SJSA1 (cell line): ENCODE measurements at places on chromosomes 7 and 10. TPM values are rescaled to one million over a fixed set of nuclear protein-coding genes. Genes with fewer than 3 reads are reported as not detected.
A peak's percentile ranks its signal among the peaks of the same experiment; 100 is the strongest.

DNA sequence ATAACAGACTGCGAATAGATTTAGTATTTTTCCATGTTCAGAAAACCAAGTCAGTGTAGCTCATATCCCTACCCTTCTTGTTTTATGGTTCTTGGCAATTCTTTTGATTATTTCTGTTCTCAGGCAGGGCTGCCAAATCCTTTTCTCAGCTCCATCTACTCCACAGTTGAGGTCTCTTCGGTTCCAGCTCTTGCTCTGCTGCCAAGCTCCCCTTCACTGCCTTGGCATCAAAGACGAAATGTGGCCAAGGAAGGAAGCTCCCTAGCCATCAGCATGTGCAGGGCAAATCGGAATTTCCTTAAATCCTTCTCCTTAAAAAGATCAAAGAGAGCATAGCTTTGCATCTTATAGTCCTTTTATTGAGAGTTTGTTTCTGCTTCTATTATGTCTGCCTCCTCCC lies 116.4 kb upstream of the NOBOX start:
- H3K36me3 ChIP-seq: no peaks in the 10 kb centered on the region
- no peaks in the 10 kb centered on the region for H3K27me3 ChIP-seq
- no peak overlapping the region for H3K4me3 ChIP-seq

Gene WIPF3
- not detected in 2 replicates for total RNA-seq

DNA sequence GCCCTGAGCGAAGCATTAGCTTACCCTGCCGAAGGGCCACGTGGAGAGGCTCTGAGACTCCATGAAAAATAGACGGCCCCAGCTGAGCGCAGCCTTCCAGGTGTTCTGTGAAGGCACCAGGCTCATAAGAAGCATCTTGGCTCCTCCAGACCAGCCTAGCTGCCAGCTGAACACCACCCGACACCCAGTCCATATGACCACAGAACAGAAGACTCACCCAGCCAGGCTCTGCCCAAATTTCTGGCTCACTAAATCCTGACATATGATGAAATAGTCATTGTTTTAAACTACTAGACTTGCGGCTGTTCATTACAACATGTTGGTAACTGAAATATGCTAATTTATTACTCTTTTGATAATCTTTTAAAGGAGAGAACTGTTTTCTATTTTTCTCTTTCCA lies 99.5 kb upstream of the ABI1 start:
- H3K27me3 ChIP-seq: no peaks in the 10 kb centered on the region
- H3K36me3 ChIP-seq: no peaks in the 10 kb centered on the region
- H3K4me1 ChIP-seq: no peaks in the 10 kb centered on the region

- H3K27ac ChIP-seq: no peak overlapping the region
- H3K36me3 ChIP-seq: peaks cover 7% of the 10 kb centered on the region; the same call in 1 of the 2 replicates
- H3K27me3 ChIP-seq: no peaks in the 10 kb centered on the region
- no peak overlapping the region for H3K4me3 ChIP-seq
- no peak for DNase-seq
- peaks cover 9% of the 10 kb centered on the region for H3K4me1 ChIP-seq
Measured at GRCh38 chr10:98384531-98385133, 30.4 kb downstream of the PYROXD2 start.

Gene HMX2
- 0.38 and 0.61 TPM in 2 replicates for total RNA-seq

- no peak for DNase-seq
- peak overlapping the region; percentile 45 for H3K4me3 ChIP-seq
- H3K36me3 ChIP-seq: no peaks in the 10 kb centered on the region
- H3K27me3 ChIP-seq: no peaks in the 10 kb centered on the region; the same call in 1 of the 2 replicates
- 0 out of 2 replicates have a peak, but pooled peaks cover 5% of the 10 kb centered on the region for H3K4me1 ChIP-seq
Measured at GRCh38 chr10:114767101-114767985, 54.2 kb upstream of the FHIP2A start.

DNA sequence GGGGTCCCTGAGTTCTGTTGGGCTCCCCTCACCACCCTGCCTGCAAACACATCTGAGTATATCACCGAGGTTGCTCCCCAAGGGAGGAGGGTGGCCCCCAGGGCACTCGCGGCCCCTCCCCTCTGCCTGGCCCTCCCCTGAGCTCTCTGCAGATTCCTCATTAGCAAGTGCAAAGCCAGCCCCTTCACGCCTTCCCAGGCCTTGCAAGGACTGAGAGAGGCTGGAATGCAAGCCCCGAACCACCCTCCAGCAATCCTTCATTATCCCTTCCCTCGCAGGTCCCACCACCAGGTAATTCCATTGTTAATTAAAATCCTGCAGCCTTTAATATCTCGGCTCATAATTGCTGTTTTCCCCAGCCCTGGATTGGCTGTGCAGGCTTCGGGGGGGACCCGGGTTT lies 35.3 kb upstream of the MYL10 start:
- H3K4me3 ChIP-seq: no peak overlapping the region
- no peaks in the 10 kb centered on the region for H3K36me3 ChIP-seq
- no peaks in the 10 kb centered on the region for H3K4me1 ChIP-seq
- no peak for DNase-seq
- H3K27ac ChIP-seq: no peak overlapping the region

- H3K4me3 ChIP-seq: no peak overlapping the region
- H3K27me3 ChIP-seq: no peaks in the 10 kb centered on the region
- no peak for DNase-seq
- peaks cover 92% of the 10 kb centered on the region for H3K36me3 ChIP-seq
- no peak overlapping the region for H3K27ac ChIP-seq
Measured at GRCh38 chr7:36405409-36405803, 15.7 kb downstream of the ANLN start.

Gene CYP2C19
- total RNA-seq: not detected in 2 replicates

Gene TSPAN13
- total RNA-seq: 57.9 and 64.3 TPM in 2 replicates

DNA sequence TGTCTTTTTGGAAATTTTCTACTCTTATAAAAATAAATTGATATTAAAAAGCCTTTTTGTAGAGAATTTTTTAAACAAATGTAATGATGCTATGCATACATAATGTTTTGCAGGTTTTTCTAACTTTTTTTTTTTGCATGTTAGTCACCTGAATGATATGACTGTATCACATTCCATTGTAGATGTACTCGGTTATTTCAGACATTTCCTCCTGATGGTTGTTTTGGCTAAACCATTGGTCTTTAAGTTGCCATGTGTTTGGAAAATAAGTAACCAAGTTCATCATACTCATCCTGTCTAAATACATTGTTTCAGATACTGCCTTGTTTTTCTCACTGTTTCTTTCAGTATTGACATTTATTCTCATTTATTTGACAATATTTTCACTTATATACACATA lies 25.8 kb downstream of the NHLRC2 start:
- DNase-seq: no peak
- H3K27ac ChIP-seq: no peak overlapping the region
- no peaks in the 10 kb centered on the region for H3K4me1 ChIP-seq
- H3K36me3 ChIP-seq: peaks cover 47% of the 10 kb centered on the region

- H3K4me1 ChIP-seq: no peaks in the 10 kb centered on the region
- H3K27me3 ChIP-seq: no peaks in the 10 kb centered on the region
- H3K36me3 ChIP-seq: peaks cover 16% of the 10 kb centered on the region
- no peak overlapping the region for H3K4me3 ChIP-seq
Measured at GRCh38 chr10:86836044-86836443, 79.6 kb downstream of the BMPR1A start.

- H3K27ac ChIP-seq: no peak overlapping the region
- no peak overlapping the region for H3K4me3 ChIP-seq
- H3K4me1 ChIP-seq: no peaks in the 10 kb centered on the region
- H3K27me3 ChIP-seq: no peaks in the 10 kb centered on the region
- DNase-seq: no peak
- no peaks in the 10 kb centered on the region for H3K36me3 ChIP-seq
Measured at GRCh38 chr7:5083311-5083711, 37.7 kb downstream of the RBAK start.

Gene HERC4
- 26.3 and 42.0 TPM in 2 replicates for total RNA-seq

Gene ITGA8
- 8.7 and 11.8 TPM in 2 replicates for total RNA-seq

DNA sequence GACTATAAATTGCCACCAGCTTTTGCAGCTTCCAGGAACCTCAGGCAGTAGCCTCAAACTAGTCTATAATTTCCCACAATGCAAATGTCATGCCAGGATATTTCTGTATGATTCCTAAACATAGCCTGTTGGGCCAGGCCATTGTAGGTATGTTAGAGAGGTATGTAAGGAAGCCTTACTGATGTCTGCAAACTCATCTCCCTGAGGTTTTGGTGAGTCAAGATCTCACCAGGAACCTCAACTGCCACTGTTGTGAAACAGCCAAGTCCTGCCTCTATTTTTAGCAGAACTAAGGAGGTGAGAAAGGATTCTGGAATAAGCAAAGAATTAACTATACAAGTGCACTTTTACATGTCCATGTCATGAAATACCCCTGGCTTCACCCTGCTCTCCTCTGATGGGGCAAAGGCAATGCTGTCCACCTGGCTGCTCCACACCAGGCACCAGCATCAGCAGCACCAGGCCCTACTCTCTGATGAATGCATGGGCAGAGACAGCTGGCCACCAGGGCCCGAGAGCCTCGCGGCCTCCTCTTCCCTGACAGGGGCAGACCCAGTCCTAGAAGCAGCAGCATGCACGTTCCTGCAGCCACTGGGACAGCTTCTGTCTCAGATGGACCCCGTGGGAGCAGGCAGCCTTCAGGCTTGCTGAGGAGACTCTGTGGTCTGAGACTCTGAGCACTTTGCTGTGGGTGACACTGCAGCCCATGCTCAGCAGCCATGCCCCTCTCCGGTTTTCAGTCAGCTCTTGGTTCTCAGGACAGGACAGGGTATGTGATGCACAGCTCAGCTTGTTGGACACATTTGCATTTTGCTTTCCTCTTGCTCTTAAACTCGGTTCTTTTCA lies 147.3 kb downstream of the ZMYND11 start:
- H3K27ac ChIP-seq: no peak overlapping the region
- no peaks in the 10 kb centered on the region for H3K27me3 ChIP-seq
- H3K4me1 ChIP-seq: peaks cover 10% of the 10 kb centered on the region

Gene SFTPA1
- not detected in 2 replicates for total RNA-seq

Gene CPN1
- total RNA-seq: not detected in 2 replicates

DNA sequence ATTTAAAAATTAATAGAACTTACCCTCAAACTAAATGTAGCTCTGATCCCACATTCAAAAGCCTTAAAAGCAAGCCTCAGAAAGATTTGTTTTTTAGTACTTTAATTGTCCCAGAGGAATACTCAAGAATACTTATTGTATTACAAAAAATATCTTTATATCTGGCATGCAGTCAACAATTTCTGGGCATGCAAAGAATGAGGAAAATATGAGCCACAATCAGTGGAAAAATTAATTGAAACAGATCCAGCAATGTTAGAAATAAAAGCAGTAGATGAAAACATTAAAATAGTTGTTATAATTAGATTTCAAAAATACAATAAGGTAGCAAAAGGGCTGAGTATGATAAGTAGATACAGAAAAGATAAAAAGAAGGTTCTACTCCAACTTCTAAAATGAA lies 154.7 kb downstream of the PON1 start:
- H3K27ac ChIP-seq: no peak overlapping the region
- no peak for DNase-seq
- no peaks in the 10 kb centered on the region for H3K4me1 ChIP-seq
- H3K27me3 ChIP-seq: 0 out of 2 replicates have a peak, but pooled peaks cover 3% of the 10 kb centered on the region
- no peaks in the 10 kb centered on the region for H3K36me3 ChIP-seq

Gene NXPH1
- not detected in 2 replicates for total RNA-seq

DNA sequence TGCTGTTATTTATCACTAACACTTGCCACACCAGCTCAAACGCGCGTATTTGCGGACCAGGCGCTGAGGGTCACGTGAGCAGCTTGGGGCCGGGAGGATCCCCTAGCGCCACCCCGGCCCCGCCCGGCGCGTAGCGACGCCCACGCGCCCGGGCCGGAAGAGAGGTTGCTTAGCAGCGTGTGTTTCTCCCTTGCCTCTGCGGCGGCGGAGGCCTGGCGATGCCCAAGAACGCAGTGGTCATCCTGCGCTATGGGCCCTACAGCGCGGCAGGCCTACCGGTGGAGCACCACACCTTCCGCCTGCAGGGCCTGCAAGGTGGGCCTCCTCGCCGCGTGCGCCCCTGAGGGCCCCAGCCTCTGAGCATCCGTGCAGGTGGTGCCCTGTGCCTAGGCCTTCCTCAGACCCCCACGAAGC lies at the start of gene C10orf53:
C10orf53 (plus strand) TSS at position 172 of the 414 bp plus-strand sequence; CDS start at position 219, 47 bp downstream.
- no peak within 1 kb of the TSS for H3K27ac ChIP-seq
- no peaks in the 10 kb centered on the region for H3K4me1 ChIP-seq
- no peak within 1 kb of the TSS for H3K4me3 ChIP-seq
- no peaks in the 10 kb centered on the region for H3K36me3 ChIP-seq

Gene STOX1
- total RNA-seq: 0.39 and 1.6 TPM in 2 replicates

DNA sequence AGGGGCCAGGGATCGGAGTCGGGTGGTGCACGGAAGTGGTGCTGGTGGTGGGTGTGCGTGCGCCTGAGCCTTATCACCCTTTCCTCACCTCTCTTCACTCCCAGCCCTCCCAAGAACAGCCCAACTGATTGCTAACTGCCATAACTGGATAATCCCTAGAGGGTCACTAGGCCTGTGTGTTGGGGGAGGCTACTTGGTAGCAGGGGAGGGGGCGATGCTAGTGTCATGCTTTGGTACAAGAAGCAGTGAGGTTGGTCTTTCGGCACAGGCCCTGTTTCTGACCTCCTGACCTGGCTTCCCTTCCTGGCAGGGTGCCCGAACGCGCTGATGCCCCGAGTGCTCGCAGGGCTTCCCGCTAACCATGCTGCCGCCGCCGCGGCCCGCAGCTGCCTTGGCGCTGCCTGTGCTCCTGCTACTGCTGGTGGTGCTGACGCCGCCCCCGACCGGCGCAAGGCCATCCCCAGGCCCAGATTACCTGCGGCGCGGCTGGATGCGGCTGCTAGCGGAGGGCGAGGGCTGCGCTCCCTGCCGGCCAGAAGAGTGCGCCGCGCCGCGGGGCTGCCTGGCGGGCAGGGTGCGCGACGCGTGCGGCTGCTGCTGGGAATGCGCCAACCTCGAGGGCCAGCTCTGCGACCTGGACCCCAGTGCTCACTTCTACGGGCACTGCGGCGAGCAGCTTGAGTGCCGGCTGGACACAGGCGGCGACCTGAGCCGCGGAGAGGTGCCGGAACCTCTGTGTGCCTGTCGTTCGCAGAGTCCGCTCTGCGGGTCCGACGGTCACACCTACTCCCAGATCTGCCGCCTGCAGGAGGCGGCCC lies 652 bp downstream of the KAZALD1 start:
- H3K27ac ChIP-seq: no peak overlapping the region
- peaks cover 44% of the 10 kb centered on the region for H3K4me1 ChIP-seq
- H3K4me3 ChIP-seq: no peak overlapping the region; the same call in 1 of the 2 replicates
- H3K27me3 ChIP-seq: no peaks in the 10 kb centered on the region

Gene NEBL
- 0.22 and 0.66 TPM in 2 replicates for total RNA-seq

Gene TDRD1
- total RNA-seq: not detected in 2 replicates

DNA sequence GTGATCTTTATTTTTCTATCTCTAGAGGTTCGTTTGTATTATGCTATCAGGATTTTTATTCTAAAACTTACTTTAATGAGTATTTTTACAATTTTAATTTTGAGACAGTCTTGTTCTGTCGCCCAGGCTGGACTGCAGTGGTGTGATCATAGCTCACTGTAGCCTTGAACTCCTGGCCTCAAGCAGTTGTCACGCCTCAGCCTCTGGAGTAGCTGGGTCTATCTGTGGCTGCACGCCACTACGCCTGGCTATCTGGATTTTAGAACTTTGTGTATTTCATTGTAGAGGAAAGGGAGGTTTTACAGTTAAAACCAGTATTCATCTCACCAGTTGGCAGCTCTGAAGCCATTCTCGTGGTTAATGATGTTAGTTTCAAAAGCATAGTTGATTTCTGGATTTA lies 25.9 kb downstream of the DNAJB6 start:
- no peak overlapping the region for H3K27ac ChIP-seq
- H3K36me3 ChIP-seq: peaks cover 98% of the 10 kb centered on the region
- no peaks in the 10 kb centered on the region for H3K4me1 ChIP-seq
- H3K27me3 ChIP-seq: no peaks in the 10 kb centered on the region
- no peak for DNase-seq
